ENCODE measurements at places on chromosomes 3 and 15.

DNA sequence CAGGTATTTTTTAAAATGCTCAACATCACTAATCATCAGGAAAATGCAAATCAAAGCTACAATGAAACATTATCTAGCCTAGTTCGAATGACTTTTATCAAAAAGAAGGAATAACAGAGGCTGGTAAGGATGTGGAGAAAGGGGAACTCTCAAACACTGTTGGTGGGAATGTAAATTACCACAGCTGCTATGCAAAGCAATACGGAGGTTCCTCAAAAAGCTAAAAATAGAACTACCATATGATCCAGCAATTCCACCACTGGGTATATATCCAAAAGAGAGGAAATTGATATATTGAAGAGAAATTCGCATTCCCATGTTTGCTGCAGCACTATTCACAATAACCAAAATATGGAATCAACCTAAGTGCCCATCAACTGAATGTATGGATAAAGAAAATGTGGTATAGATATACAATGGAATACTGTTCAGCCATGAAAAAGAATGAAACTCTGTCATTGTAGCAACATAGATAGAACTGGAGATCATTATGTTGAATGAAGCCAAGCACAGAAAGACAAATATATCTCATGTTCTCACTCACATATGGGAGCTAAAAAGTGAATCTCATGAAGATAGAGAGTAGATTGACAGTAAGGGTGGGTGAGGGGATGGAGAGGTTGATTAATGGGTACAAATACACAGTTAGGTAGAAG is 19.7 kb upstream of the CLN6 start:
- DNase-seq, result no peak

DNA sequence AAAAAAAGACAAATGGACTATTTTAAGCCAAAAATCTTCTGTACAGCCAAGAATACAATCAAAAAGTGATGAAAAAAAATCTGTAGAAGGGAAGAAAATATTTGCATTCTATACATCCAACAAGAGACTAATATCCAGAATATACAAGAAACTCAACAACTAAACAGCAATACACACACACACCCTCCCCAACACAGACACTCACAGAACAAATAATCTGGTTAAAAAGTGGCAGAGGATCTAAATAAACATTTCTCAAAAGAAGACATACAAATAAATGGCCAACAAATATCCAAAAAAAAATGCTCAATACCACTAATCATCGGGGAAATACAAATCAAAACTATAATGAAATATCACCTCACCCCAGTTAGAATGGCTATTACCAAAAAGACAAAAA is 209.0 kb upstream of the ZNF385D start:
- no peak for DNase-seq

- no peak for DNase-seq
Measured at GRCh38 chr15:54571576-54571975, 593.3 kb downstream of the UNC13C start.

- DNase-seq, result no peak
Measured at GRCh38 chr3:63857311-63857710, 6.3 kb downstream of the THOC7 start.

DNA sequence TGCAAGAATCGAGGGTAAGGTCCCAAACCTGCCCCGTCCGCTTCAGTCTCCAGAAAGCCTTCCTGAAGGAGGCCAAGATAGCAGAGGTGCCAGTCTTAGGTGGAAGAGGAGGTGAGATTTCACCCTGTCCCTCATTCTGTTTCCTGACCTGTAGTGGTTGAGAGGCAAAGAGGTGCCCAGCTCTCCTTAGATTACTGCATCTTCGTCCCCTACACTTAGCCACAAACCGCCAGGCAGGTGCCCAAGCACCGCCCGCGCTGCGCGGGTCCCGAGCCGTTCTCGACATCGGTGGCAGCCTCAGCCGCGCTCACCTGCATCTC is 23.8 kb upstream of the POLG start:
- DNase-seq, result no peak

GRCh38 chr15:67063689-67064606 is 1.5 kb upstream of the SMAD3 start:
- no peak for DNase-seq

DNA sequence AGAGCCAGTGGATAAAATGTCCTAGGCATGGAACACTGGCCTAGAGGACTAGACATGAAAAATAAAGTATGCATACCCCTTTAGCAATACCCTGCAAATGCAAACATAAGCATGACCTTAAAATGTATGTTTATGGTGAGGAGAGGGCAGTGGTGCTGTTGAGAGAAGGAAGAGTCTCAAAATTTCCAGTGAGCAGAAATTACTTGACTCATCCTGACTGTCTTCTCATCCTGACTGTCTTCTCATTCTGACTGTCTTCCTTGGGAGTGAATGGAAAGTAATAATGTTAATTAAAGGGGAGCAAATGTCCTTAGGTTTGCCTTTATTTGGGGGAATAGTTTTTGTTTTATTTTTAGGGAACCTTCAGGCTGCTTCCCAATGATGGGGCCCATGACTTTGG is 121.5 kb upstream of the GALNT15 start:
- DNase-seq, result no peak

DNA sequence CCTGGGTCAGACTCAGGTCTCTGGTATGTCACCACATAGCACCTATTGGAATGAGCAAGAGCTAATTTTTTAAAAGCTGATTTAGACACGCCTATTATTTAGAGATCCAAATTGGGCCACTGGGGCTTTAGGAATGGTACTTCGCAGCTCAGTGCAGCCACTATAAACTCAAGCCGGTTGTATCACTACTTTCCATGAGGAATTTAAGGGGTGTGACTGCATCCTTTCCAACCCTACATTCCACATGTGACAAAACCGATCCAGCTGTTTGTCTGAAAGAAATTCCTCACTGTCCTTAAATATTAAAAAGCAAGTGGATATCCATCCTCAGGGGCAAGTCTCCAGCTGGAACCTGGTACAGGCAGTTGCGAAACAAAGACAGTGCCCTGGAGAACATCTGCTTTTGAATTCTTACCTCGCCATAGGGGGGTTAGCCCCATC is 12.8 kb downstream of the VGLL3 start:
- no peak for DNase-seq

DNA sequence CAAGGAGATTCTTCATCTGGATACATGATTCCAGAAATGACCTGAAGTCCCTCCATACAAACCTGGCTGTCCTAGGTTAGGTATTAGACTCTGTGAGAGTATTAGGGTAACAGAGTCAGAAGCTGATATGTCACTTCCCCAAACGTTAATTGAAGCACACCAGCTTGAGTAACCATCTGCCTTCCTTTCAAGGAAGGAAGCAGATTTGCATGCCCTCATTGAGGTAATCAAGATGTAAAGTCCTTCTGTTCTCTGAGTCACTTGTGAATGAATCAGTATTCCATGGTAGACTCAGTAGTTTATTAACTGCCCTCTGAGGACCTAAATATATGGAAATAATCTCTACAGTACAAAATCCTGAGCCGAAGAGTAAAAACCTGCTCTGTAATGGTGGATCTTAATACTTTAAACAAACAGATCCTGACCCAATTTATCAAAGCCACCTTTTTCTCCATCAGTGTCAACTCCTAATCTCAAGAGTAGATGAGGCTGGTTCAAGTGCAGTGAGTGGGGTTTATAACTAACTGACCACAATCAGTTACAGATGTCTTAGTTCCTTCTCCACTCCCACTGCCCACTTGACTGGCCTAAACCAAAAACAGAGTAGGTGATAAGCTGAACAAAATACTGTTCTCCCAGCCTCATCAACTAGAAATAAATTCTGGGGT is 246.2 kb upstream of the CHRM5 start:
- no peak for DNase-seq

DNA sequence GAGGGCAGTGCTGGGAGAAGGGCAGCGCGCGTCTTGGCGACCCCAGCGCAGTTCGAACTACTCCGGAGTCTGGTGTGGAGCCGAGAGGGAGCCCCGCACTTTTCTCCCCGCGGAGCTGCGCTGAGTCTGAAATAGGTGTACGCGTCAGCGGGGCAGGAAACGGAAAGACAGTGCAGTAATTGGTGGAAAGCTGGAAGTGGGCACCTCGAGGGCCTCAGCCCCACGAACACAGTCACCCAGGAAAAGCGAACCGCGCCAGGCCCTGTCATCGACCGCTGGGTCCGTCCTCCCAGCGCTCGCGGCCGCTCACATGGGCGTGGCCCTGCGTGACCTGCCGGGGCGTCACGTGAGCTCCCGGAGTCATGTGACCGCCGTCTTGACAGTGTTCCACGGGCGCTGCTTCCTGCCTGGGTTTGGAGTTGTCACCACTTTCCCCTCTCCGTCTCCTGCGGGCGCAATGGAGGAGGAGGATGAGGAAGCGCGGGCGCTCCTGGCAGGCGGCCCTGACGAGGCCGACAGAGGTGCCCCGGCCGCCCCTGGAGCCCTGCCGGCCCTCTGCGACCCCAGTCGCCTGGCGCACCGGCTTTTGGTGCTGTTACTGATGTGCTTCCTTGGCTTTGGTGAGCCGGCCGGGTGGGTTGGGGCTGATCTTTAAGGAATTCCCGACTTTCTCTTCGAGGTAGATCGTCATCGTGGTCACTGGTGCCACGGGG is at the start of gene MFSD1:
TSS of gene MFSD1 (plus strand) at position 359 of the 713 bp plus-strand sequence. CDS start at position 458, 99 bp downstream.
- peak; percentile 80 for DNase-seq

GRCh38 chr3:145355206-145355605 is 805.8 kb downstream of the PLOD2 start:
- DNase-seq, result no peak

- DNase-seq, result no peak
Measured at GRCh38 chr3:187212196-187212545, 14.9 kb downstream of the RTP1 start.

- DNase-seq, result no peak
Measured at GRCh38 chr3:195900436-195901355, 7.7 kb downstream of the TNK2 start.

GRCh38 chr3:17014709-17015108 is 130.0 kb downstream of the PLCL2 start:
- DNase-seq, result no peak

DNA sequence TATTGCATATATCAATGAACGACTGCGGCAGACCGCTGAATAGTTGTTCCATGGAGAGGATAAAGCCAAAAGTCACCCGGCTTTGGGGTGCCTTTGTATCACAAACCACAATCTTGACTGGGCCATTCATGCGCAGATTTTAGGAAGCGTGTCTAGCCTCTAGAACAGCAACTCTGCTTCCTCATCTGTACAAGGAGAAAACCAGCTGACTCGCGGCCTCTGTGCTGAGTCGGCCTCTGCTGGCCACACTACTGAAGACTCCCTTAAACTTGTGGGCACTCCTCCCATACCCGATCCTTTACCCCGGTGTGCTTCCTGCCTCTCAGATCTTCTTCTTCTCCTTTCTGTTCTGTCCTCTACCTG is 872 bp downstream of the DLEC1 start:
- DNase-seq, result peak; percentile 9

DNA sequence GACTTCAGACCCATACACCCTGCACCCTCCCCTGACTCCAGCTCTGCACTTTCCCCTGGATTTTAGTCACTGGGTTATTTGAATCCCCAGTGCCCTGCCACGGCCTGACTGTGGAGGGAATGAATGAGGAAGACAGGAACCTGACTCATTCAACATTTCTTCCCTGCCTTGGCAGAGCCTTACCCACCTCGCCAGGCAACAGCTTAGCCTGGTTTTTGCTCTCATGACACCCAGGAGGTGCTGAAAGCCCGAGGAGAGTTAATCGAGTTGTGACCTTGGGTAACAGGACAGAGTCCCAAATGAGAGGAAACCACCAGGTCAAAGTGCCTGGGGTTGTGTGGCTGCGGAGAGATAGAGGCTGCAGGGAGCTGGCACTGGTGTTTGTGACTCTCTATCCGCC is 128.3 kb downstream of the SMAD6 start:
- no peak for DNase-seq

DNA sequence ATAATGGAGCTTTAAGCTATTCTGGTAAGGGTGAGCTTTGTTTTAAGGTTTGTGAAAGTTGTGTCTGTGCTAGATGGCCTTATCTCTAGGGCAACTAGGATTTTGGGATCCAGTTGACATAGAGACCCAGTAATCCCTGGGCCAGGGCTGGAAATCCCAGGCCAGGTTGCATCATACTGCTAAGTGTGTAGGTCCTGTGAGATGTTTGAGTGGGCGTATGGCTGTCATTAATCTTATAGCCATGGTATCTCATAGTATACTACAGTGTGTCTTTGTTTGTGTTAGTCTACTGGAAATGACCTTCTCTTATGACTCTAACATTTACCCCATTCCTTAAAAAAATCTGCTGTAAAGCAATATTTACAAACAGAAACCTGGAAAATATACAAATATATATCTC is 151.4 kb downstream of the CACNA2D3 start:
- DNase-seq, result no peak

- DNase-seq, result no peak
Measured at GRCh38 chr15:85318048-85318731, 62.2 kb upstream of the AKAP13 start.

- DNase-seq, result no peak
Measured at GRCh38 chr15:95304947-95305400, 1025.5 kb upstream of the NR2F2 start.

DNA sequence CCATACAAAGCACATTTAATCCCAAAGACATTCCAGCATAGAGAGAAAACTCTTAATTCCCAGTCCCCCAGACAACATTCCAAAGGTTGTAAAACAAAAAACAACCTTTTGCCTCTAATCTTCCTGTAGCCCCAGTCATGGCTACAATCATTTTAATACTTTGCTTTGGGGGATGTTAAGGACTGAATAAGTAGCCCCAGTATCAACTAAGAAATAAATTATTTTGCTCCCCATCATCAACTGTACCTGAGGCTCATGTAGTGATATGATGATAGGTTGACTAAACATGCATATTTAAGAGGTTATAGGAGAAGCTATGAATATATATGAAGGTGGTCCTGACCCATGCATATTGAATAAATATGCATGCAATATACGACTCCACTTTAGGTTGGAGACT is 40.6 kb downstream of the PRR20G start:
- no peak for DNase-seq

DNA sequence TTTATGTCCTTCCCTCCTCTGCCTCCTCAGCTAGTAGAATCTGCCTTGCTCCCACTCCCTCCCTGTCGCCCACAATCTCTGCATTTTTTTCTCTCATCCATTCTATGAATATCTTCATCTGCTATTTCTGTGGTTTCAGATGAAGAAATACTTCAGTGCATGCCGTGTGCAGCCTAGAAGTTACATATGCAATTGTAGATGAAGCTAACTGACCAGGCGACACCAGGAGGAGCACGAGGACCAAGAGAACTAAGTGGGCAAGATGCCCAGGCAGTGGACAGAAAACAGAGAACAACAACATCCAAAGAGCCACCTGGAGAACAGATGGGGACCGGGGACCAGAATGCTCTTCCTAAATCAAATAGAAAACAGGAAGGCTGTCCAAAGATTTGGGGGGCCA is 121.4 kb upstream of the ATP11B start:
- no peak for DNase-seq

DNA sequence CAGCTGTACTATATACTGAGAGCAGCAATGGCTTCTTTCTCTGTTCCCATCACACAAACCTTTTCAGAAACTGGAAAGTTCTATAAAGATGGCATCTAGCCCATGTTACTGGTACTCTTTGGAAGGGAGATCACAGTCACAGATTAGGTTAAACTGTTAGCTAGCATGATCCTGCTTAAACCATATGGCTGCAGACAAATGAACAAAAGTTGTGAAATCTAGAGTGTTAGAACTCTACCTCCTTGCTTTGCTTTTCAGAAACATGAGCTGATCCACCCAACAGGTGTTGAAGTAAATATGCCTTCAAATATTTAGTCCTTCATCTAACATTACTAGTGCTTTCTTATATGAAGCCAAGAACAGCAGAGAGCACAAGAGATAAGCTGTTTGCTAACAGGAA is 102.6 kb downstream of the SNRK start:
- DNase-seq, result no peak

GRCh38 chr3:196643201-196643749 is 3.8 kb downstream of the NRROS start:
- DNase-seq, result no peak

Data from stimulated activated CD8-positive, alpha-beta memory T cell treated with anti-CD3 and anti-CD28 coated beads, Interleukin-4, amount 100 ng/mL, for 4 hours (primary cell).